Cerebellar cortex (tissue), 1 donor: ENCODE measurements at places on chromosomes 16 and 17.

- DNase-seq, result no peak
Observed at GRCh38 chr17:49748791-49749190, 15.1 kb downstream of the FAM117A start.

DNA sequence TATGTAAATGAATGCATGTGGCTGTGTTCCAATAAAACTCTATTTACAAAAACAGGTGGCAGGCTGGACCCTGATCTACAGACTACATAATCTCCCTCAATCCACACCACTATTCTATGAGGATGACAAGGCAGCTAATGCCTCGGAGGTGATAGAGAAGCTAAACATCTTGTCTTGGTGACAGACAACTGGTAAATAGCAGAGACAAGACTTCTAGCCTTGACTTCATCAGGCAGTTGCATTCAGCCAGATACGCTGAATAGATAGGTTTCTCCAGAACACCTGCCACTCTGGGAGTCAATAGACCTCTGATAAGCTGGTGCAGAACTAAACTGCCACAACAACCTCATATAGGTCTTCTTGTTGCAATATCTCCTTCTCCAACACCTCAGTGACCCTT, 3.3 kb downstream of the ATPAF2 start:
- no peak for DNase-seq

DNA sequence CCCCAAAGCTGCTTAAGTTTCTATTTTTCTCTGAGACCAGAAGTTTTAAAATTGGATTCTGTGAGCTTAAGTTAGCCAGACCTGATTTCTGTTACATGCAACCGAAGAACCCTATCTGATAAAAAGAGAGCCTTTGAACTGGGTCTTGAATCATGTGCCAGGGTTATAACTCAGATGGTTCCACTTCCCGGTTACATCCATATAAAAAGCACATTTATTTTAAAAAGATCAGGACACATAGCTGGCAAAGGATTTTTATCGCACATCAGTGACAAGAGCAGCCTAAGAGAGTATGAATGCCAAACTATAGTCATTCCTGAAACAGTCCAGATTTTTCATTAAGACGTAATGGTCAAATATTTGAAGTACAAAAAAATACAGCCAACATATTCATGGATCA, 32.5 kb upstream of the CLEC3A start:
- DNase-seq, result no peak

DNA sequence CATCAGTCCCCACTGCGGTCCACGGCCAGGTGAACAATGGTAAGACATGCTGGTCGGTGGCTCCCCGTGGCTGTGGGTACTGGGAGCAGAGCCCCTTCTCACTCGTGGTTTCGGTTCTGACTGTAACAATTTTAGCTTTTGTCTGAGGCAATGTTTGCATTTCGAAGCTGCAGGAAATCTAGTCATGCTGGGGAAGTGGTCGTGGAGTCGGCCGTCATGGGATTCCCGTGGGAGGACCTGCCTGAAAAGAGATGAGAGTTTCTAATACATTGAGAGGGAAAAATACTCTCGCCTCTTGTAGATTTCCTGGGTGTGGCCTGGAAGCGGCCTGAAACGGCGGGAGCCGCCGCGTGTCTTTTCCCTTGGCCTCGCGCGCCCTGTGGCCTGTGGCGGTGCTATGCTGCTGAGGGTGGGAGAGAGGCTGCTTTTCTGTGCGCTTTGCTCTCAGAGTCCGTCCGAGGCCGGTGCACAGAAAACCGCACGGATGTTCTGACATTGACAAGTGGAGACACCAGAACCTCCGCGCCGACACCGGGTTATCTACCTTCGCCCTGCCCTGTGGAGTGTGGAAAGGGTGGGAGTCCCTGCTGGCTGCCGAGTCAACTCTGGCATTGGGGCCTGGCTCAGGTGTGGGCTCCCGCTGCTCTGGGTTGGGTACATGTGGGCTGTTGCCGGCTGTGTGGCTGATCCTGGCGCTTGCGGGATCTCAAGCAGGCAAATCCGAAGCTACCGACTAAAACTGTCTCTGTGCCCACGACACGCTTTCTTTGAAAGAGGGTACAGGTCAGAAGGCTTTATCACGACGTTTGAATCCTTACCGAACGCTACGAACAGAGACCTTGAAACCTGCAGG, 60.8 kb downstream of the WDR45B start:
- DNase-seq, result peak; percentile 66

DNA sequence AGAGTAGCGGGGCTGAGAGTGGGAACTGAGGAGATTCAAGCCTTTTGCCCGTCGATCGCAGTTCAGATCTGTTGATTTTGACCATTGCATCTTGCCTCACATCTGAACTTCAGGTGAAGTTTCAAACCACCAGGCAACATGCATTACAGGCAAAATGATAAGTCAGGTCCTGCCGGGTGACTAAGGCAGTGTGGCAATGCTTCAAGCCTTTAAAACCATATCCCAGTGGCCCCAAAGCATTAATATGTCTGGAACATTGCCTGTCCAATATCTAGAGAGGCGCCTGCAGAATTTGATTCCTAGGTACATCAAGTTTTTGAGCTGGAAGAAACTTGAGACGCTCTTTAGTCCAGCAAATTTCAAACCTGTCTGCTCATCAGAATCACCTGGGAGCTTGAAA, 502.8 kb downstream of the MAF start:
- no peak for DNase-seq

- no peak for DNase-seq
Observed at GRCh38 chr16:84749815-84750214, 50.0 kb downstream of the USP10 start.

DNA sequence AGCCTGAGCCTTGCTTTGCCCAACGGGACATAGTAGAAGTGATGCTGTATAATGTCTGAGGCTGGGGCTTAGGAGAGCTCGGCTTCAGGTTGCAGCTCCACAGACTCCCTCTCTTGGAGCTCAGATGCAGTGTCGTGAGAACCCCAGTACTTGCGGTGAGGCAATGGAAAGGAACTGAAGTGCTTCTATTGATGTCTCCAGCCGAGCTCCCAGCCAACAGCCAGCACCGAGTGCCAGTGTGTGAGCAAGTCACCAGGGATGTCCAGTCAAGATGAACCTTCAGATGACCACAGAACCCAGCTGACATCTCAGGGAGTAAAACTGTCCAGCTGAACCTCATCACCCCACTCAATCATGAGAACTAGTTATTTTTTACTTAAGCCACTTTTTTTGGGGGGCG, 268.1 kb downstream of the IRF8 start:
- no peak for DNase-seq

DNA sequence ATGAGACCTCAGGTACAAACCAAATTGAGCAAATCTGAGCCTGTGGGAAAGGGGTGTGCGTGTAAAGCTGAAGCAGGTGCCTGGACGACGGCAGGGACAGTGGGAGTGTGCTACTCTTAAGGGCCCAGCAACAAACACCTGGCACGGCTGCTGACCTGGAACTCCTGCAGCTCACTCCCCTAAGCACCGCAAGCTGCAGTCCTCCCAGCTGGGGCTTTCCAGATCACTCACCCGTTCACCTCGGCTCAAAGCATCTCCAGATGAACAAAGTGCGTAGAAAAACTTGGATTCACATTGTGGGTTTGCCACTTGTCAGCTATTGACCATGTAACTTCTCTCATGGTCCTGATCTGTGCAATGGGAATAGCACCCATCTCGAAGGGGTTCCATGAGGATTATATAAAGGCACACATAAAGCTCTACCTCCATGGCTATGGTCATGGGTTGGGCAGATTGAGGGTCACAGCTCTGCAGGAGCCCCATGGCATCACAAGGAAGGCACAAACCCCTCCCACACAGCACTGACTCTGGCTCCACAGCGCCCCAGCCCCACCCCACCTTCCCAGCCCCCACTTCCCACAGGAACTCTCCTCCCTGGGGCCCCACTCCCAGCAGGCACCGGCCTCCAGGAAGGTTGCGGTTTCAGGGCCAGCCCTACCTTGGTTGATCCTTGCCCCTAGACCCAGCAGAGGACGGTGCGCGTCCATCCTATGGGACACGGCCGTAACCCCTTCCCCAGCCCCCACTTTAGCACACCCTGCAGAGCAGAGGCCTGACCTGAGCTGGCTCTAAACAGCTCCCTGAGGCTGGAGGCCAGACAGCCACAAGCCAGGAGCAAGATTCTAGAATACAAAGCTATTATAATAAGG, 21.9 kb downstream of the ST3GAL2 start:
- DNase-seq, result no peak
